ENCODE measurements at places on chromosomes 12 and 14. TPM values are rescaled to one million over a fixed set of nuclear protein-coding genes. Genes with fewer than 3 reads are reported as not detected.

DNA sequence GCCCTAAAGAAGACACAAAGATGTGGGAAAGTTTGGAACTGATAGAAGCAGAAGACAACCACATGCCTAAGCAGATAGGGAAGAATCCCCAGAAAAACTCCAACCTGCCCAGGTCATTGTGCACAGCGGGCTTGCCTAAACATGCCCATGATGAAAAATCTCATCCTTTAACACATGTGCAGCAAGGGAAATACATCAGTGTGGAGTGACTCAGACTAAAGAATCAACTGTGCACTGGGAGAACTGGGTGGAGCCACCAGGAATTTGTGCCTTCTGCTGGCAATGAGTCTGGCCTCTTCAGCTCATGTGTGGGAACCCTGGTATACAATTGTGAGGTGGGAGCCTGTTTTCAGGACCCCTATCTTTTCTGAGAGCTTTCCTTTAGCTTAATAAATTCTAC, 398.5 kb downstream of the FSCB start:
- H3K27me3 ChIP-seq: no peaks in the 10 kb centered on the region
- no peak for DNase-seq
- no peaks in the 10 kb centered on the region for H3K36me3 ChIP-seq
- no peak overlapping the region for H3K4me3 ChIP-seq

Gene ERP27
- total RNA-seq: 2.3 TPM

DNA sequence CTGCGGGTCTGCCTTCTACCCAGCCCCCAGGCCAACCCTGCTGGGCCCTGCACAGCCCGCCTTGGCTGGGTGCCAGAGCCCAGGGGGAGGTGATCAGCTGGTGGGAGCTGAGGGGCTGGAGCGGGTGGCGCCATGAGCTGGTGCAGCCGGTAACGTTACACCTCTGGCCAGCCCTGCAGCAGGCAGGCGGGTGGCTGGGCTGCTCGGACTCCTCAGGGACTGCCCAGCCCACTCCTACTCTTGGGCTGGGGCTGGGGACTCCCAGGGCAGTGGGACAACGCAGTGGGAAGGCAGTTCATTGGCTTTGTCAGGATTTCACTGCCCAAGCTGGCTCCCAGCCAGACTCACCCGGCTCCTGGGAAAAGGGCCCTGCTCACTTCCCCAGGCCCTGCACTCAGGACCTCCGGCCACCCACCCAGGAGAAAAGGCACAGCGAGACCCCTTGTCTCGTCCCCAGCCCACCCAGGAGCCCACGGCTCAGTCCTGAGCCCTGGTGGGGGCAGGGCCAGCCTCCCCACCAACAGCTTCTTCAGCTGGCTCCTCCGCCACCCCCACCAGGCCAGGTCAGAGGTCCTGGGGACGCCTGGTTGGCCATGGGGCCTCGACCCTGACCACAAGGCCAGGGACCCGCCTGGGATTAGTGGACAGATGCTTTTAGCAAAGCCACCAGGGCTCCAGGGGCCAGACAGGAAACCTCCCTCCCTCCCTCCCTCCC, 1.0 kb downstream of the PGF start:
- peaks cover 10% of the 10 kb centered on the region for H3K27me3 ChIP-seq
- H3K4me3 ChIP-seq: no peak overlapping the region
- H3K27ac ChIP-seq: no peak overlapping the region
- no peaks in the 10 kb centered on the region for H3K4me1 ChIP-seq
- DNase-seq: no peak
- no peaks in the 10 kb centered on the region for H3K36me3 ChIP-seq

- no peak overlapping the region for H3K4me3 ChIP-seq
- H3K4me1 ChIP-seq: no peaks in the 10 kb centered on the region
- no peak for DNase-seq
- H3K27me3 ChIP-seq: no peaks in the 10 kb centered on the region
- H3K36me3 ChIP-seq: no peaks in the 10 kb centered on the region
Observed at GRCh38 chr12:131555197-131555846, 155.6 kb upstream of the SFSWAP start.

DNA sequence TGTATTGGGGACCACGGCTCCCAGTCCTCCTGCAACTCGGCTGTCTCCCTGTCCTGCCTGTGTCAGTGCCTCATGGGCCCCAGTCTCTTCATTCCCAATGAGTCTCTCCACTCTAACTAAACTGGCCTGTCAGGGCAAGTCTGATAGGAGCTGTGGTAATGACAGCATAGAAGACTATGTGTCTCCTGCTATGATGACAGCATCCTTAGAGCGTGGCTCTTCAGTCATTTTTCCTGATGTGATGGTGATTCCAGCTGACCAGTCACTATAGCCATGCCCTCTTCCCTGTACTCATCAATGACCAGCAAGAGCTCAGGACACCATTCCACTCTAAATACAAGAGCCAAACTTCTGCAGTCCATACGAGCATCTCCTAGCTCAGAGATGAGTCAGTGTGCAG, 339.8 kb downstream of the PCNX1 start:
- H3K27me3 ChIP-seq: no peaks in the 10 kb centered on the region
- H3K4me1 ChIP-seq: peaks cover 38% of the 10 kb centered on the region
- H3K36me3 ChIP-seq: peaks cover 20% of the 10 kb centered on the region
- H3K27ac ChIP-seq: peak overlapping the region; percentile 73

Gene IL22
- total RNA-seq: not detected

DNA sequence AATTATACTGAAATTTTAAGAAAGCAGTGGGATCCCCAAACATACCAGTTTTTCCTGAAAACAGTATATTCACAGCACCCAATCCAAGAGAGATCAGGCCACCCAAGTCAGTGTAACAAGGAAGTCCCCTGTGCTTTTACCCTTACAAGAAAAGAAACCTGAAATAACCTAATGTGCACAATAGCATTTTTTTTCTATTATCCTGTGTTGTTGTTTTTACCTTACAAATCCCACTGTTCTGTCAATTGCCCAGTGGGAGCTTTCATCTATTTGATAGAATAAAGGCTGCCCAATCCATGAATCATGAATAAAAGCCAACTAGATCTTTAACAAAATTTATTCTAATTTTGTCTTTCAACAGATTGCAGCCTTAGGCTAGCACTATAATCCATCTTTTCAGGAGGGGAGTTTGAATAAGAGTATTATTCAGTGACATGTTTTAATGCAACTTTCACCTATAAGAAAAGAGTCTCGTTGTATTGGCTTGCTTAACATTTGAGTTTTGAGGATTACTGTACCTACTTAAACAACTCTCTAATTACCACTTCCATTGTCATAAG, 457.4 kb downstream of the TRHDE start:
- H3K4me3 ChIP-seq: no peak overlapping the region
- no peaks in the 10 kb centered on the region for H3K4me1 ChIP-seq
- no peaks in the 10 kb centered on the region for H3K27me3 ChIP-seq
- no peak overlapping the region for H3K27ac ChIP-seq

Gene MIP
- total RNA-seq: not detected

DNA sequence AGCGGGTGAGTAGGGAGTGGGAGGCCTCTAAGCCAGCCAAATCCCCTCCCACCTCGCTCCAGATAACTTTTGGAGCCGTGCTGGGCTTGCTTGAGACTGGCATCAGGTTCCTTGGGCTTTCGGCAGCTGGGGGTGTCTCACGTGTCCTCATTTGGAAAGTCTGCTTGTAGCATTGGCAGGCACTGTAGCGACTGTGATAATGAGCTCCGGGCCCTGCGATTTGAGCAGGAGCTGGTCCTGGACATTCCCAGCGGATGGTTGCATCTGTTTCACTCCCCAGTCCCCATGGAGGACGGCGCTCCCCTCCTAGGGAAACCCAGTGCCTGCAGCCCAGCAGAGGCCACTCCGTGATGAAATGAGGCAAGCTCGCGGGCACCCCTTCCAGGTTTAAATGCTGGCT, 49.4 kb downstream of the DGLUCY start:
- no peak overlapping the region for H3K4me3 ChIP-seq
- no peaks in the 10 kb centered on the region for H3K27me3 ChIP-seq
- no peak overlapping the region for H3K27ac ChIP-seq
- no peak for DNase-seq

DNA sequence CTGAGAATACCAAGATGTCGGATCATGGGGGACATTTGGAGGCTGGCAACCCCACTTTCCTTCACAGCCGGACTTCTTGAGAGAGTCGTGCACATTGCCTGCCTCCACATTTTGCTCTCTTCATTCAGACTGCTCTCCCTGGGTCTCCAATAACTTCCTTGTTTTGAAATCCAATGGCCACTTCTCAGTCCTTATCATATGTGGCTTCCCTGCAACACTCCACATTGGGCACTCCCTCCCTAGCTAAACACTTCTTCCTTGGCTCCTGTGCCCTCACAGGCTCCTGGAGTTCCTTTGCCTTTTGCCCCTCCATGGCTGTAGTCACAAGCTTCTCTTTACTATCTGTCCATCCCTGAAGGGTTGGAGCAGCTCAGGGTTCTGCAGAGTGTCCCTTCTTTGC, 30.1 kb downstream of the NPC2 start:
- no peaks in the 10 kb centered on the region for H3K4me1 ChIP-seq
- no peak for DNase-seq
- H3K36me3 ChIP-seq: no peaks in the 10 kb centered on the region
- no peak overlapping the region for H3K4me3 ChIP-seq
- no peak overlapping the region for H3K27ac ChIP-seq

GRCh38 chr12:96606134-96606533, 116.8 kb downstream of the CFAP54 start:
- no peak for DNase-seq
- H3K27ac ChIP-seq: no peak overlapping the region
- H3K4me1 ChIP-seq: no peaks in the 10 kb centered on the region

Gene PLA2G1B
- total RNA-seq: not detected

- no peak overlapping the region for H3K27ac ChIP-seq
- H3K4me1 ChIP-seq: no peaks in the 10 kb centered on the region
- H3K36me3 ChIP-seq: no peaks in the 10 kb centered on the region
- H3K27me3 ChIP-seq: peaks cover 40% of the 10 kb centered on the region
- no peak overlapping the region for H3K4me3 ChIP-seq
Observed at GRCh38 chr14:99839696-99840095, 46.5 kb downstream of the EML1 start.

DNA sequence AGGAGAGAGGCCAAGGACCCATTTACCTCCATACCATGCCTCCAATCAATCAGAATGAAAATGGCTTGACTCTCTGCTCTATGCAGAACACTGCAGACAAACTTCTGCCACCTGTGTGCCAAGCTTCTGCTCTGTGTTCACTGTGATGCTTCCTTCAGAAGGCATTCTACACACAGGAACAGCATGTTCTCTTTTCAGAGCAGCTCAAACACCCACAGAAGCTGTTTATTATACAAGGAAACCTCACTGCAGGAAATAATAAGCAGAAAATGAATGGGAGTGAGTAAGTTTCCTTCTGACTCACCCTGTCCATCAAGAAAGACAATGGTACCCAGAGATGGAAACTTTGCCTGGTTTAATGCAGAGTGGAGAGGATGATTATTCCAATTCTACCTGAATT, 2.4 kb upstream of the ESR2 start:
- H3K4me1 ChIP-seq: peaks cover 30% of the 10 kb centered on the region
- no peaks in the 10 kb centered on the region for H3K36me3 ChIP-seq
- H3K4me3 ChIP-seq: no peak overlapping the region
- DNase-seq: no peak

- DNase-seq: no peak
- no peaks in the 10 kb centered on the region for H3K27me3 ChIP-seq
- no peak within 1 kb of the TSS for H3K4me3 ChIP-seq
- no peaks in the 10 kb centered on the region for H3K4me1 ChIP-seq
- no peaks in the 10 kb centered on the region for H3K36me3 ChIP-seq
- no peak within 1 kb of the TSS for H3K27ac ChIP-seq
Observed at GRCh38 chr14:19920021-19920657, at the start of gene OR4K5. OR4K5 (plus strand) TSS chr14:19920607; CDS start chr14:19920607, 0 bp downstream.

DNA sequence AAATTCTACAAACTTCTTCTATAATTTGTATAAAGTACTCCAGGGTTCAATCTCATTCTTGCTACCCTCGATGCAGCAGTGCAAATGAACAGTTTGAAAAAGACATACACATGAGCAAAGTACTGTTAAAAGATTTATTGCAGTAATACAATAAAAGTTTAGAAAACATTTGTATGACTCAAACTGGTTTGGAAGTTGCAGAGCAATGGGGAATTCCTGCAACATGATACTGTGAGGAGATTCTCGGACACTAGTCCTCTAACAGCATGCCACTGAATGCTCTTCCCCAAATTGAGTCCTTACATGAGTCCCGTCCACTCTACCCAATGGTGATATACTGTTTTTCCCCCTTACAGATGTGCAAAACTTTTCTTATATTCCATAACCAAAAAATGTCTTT, 45.4 kb downstream of the ATG14 start:
- no peak overlapping the region for H3K27ac ChIP-seq
- H3K4me1 ChIP-seq: peaks cover 13% of the 10 kb centered on the region
- H3K4me3 ChIP-seq: no peak overlapping the region
- no peak for DNase-seq

DNA sequence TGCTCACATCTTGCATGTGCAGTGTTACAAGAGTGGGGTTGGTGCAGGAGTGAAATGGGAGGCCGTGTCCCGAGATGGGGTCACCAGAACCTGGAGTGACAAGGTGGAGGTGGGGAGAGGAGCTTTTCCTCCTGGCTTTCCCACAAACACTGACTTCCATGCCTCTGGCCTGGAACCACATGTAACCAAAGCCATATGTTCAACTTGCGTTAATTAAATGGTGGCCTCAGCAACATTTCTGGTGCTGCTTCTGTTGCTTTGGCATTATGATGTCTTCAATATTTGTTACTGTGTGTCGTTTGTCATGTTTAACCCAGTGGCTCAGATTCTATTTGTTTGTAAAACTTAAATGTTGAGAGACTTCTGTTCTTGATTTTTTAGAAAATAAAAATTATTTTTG, 110.2 kb downstream of the VCPKMT start:
- DNase-seq: no peak
- no peak overlapping the region for H3K4me3 ChIP-seq
- H3K4me1 ChIP-seq: peaks cover 10% of the 10 kb centered on the region
- no peak overlapping the region for H3K27ac ChIP-seq

Gene PPFIBP1
- total RNA-seq: 8.8 TPM

DNA sequence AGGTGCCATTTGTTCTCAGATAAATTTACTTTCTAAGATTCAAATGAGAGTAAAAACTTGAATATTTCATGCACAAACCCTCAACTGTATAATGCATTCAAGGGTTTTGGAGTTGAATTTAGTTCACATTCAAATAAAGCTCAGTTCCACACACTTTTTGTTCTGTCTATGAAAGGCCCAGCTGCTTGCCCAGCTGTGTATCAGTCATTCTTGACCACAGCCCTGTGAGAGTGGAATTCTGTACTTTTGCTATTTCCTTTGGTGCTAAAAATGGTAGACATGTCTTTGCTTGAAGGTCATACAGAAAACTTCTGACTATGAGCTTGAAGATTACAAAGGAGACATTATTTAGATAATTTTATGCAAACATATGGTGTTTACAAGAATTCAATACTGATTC, 110.4 kb downstream of the KCNC2 start:
- H3K4me3 ChIP-seq: no peak overlapping the region
- H3K36me3 ChIP-seq: no peaks in the 10 kb centered on the region
- H3K27me3 ChIP-seq: peaks cover 1% of the 10 kb centered on the region

GRCh38 chr12:40648519-40648918, 43.7 kb upstream of the CNTN1 start:
- H3K4me3 ChIP-seq: no peak overlapping the region
- no peaks in the 10 kb centered on the region for H3K27me3 ChIP-seq
- no peaks in the 10 kb centered on the region for H3K4me1 ChIP-seq
- no peak for DNase-seq

DNA sequence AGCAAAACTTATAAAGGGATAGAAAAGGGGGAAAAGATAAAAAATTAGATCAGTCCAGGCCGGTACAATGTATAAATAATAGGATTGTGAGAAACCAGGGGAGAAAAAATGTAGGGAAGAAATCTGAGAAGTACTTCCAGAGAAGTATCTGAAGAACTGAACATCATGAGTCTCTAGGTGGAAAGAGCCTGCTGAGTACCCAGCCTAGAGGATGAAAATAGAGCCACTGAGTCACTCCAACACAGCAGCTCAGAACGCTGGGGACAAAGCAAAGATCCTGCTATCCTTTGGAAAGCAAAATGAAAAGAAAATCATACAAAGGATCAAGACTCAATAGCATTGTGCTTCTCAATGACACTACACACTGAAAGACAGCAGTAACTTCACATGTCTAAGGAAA, 138.0 kb downstream of the ANO6 start:
- no peak overlapping the region for H3K4me3 ChIP-seq
- DNase-seq: no peak
- H3K4me1 ChIP-seq: peaks cover 4% of the 10 kb centered on the region
- H3K27ac ChIP-seq: no peak overlapping the region
